ENCODE measurements at places on chromosomes 5 and 9.

GRCh38 chr5:115541611-115542010 lies 3.0 kb downstream of the FEM1C start:
- no peak for DNase-seq

DNA sequence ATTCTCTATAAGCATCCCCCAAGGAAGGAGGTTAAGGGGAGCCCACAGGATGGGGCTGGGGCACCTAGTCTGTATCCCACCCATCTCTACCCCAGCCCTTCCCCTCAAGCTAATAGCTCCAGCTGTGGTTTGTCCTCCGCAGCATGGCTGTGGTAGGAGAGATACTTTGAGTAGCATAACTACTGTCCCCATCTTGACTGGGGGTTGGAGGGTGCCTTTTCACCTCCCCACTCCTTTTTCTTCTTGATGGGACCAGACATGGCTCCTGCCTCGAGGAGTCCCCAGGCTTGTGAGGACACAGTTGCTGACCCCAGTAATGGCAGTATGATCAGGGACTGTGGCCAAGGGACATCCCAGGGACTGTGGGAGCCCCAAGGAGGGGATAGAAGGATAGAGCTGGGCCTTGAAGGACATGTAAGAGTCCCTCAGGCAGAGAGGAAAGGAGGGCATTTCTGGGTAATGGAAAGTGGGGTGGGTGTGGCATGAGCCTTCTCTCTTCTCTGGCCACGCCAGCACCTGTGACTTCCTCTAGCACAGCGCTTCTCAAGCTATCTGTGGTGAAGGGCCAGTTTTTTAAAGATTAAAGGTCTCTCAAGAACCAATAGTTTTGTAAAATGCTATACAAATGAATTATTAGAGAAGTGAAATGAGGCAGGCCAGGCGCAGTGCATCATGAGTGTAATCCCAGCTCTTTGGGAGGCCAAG lies 14.0 kb downstream of the OLFML2A start:
- DNase-seq, result no peak

DNA sequence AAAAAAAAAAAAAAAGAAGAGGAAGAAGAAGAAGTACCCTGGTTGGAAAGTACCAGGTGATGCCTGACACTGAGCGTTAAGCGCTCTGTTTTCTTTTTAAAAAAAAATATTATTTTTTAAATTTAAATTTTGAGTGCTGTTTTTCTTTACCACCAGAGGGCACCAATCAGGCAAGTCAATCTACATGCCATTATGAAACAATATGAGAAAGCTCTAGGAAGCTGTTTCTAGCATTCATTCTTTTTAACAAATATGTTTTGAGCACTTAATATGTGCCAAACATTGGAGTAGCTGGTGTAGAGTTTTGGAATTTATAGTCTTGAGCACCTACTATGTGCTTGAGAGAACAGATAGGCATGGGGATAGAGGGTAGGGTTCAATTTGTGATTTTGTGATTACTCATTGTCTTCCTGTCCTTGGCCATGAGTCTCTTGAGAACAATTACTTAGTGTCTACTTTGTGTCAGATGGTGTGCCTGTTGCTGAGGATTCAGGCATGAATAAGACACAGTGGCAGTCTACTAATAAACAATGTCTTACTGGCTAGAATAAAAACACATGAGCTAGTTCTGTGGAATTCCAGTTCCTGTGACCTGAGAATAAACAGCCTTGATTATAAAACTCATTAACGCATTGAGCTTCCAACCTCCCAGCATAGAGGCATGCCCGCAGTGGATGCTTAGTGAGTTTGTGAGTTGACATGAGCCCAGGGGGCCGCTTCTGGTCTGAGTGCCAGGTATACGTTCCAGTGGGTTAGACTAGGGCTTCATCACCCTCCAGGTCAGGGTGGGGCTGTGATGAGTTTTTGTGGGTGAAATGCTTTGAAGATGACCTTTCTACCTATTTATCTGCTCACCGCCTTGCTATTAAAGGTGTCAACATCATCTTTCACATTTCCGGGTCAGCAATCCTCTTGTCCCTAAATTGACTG lies 3.0 kb upstream of the UBE2R2 start:
- DNase-seq, result no peak

GRCh38 chr9:115057559-115057958 lies 60.4 kb downstream of the TNC start:
- DNase-seq, result no peak

DNA sequence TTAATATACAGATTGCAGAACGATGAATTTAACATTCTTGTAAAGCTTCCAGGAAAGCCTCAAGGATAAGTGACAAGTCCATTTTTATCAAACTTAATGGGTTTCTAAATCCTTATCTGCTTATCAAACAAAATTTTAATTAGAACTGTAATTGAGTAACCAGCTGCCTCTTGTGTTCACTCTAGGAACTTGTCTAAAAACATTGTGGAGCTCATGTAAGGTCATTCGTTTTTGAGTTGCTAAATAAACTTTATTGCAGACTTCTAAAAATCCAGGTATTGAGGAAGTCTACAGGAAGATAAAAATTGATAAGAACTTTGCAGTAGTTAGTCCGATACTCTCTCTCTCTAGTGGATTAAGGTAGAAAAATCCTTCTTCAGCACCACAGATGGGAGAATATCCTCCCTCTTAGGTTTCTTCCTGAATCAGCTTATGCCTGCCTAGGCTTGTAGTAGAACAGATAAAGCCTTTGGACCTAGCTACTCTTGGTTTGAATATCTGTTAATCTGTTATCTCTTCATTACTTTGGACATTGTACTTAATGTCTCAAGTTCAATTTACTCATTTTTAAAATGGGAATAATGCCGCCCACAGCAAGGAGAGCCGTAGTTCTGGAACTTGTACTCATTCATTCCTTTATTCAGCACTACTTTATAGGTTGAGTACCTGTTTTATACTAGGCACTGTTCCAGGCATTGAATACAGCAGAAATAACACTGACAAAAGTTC lies 60.0 kb upstream of the DHFR start:
- DNase-seq, result no peak

DNA sequence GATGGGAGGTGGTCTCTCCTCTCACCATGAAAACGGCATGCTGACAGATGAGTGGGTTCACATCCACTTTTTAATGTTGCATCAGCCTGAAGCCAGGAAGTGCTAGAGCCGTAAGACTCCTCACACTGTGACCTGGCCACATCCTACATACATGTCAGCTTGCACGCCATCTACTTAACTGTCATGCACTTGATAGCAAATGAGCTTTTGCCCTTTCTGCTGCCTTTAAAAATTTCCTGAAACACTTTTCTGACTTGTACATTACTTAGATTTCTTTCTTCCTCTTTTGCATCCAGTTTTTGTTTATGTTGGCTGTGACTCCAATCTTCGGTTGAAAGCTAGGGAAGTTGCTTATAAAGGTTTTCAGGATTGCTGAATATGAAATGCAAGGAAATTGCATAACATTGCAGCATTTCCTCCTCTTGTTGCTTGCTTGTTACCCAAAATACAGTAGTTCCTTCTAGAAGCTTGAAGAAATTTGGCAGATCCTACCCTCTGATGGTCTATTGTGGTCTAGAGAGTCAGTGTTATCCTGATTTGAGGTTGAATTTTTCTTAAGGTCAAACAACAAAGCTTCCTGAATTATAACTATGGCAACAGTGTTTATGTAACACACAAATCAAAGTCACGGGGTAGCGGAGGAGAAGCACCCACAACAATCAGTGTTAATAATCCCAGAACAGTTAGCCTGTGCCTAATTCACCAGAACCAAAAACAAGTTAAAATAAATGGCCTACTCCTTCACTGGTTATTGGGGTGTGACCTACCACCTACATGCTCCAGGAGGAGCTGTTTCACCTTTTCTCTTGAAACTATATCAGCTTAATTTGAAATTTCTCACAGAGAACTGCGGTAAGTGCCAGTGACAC lies 232.5 kb downstream of the ARHGAP26 start:
- DNase-seq, result peak; percentile 34

GRCh38 chr5:150146862-150147601 lies 8.6 kb downstream of the PDGFRB start:
- DNase-seq, result no peak

DNA sequence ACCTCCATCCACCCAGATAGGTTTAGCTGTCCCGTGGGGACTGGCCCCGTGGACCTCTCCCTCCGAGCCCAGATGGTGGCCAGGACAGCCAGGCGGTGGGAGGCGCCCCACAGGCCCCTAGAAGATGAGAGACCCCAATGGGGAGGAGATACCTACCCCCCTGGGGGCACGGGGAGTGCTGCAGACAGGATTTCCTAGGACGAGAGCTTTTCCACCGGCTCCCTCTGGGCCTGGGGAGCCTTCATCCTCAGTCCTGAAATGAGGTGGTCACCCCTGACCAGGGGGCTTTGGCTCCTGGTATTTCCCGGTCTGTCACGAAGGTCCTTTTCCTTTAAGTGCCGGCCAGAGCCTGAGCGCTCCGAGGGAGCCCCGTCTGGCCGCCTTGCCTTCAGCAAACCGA lies 46.8 kb downstream of the MRPL36 start:
- no peak for DNase-seq

DNA sequence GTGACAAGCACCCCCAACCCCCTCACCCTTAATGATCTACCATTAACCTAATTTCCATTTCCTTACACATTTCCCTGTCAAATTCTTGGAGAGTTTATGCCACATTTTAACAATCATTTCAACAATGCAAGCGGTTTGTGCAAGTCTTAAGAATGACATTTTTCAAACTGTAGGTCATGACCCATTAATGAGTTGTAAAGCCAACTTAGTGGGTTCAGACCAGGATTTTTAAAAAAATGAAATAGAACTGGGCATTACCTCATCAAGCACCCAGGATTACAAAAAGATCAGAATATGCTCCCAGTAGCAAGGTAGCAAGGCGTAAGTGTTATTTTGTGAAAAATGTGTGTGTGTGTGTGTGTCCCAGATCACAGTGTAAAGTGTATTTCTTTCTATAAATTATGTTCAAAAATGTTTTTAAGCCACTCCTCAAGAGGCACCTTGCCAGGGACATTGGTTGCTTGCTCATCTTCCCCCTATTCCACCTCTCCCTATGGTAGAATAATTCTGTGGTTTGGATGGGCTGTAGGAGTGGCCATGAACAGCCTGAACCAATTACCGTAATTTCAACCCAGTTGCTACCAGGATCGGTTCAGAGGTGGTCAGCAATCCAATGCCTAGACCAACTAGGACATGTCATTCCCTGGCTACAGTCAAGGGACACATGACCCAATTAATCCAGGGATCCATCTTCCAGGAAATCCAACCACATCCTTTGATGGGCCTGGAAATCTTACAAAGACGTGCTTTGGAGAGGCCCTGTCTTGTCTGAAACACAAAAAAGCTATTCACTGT lies 14.4 kb upstream of the TGFBR1 start:
- DNase-seq, result no peak

GRCh38 chr5:110917161-110917875 lies 154.2 kb upstream of the TSLP start:
- DNase-seq, result no peak

GRCh38 chr5:73131711-73132425 lies 11.5 kb downstream of the TMEM171 start:
- DNase-seq, result no peak

DNA sequence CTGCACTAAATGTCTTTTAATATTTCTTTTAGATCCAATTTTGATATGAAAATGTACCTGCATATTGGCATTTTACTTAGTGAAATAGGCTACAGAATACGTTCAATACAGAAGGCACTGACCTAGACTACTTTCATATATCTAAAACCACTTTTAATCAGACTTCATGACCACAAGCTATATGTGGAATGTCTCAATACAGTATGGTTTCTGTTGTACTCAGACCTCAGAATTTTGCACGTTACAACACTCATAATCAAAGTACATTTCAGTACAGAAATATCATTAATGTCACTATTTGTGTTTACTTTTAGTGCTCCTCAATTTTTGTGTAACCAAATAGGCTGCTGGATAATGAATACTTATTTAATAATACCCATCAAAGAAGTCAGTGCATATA lies 74.8 kb downstream of the MEF2C start:
- no peak for DNase-seq

- DNase-seq, result no peak
Observed at GRCh38 chr5:59538750-59539121, 354.8 kb downstream of the PDE4D start.

- DNase-seq, result no peak
Observed at GRCh38 chr5:910769-911160, 18.1 kb downstream of the TRIP13 start.
